ENCODE measurements at places on chromosomes 6 and 20. TPM values are rescaled to one million over a fixed set of nuclear protein-coding genes. Genes with fewer than 3 reads are reported as not detected.

- no peak for DNase-seq
Measured at GRCh38 chr6:134637847-134638437, 312.0 kb downstream of the ALDH8A1 start.

GRCh38 chr6:12679341-12679740 lies 37.2 kb upstream of the PHACTR1 start:
- DNase-seq: no peak

DNA sequence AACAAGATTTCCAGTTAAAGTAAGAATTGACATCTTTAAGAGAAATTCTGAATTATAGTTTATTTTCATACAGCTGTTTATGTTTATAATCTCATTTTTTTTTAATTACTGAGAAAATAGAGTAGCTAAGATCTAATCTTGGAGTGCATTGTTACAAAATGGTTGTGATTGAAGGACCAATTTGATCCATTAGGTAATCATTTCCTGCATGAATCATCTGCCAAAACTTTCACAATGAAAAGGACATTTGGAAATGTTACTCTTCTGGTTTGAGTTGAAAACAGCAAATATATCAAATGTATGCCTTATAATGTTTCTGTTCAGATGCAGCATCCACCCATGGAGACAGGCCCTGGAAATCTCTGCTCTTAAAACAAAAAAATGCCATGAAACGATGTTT lies 19.0 kb downstream of the TUBB2A start:
- no peak for DNase-seq

- no peak for DNase-seq
Measured at GRCh38 chr20:48031122-48031521, 245.8 kb upstream of the SULF2 start.

Gene SAMD5
- total RNA-seq: not detected

Gene CGA
- not detected for total RNA-seq

Data from activated naive CD8-positive, alpha-beta T cell treated with anti-CD3 and anti-CD28 coated beads, Interleukin-2, amount 10 ng/mL, durations not matched to agents 7 days and 5 days (primary cell).